Activated naive CD4-positive, alpha-beta T cell treated with anti-CD3 and anti-CD28 coated beads, Interleukin-2, amount 50 U/mL, for 72 hours (primary cell): ENCODE measurements at places on chromosomes 12 and 14. TPM values are rescaled to one million over a fixed set of nuclear protein-coding genes. Genes with fewer than 3 reads are reported as not detected.

The SIX1 gene
- not detected for total RNA-seq

The ZNF605 gene
- total RNA-seq, result 9.9 TPM

The HOXC6 gene
- total RNA-seq, result not detected

The IKZF4 gene
- total RNA-seq, result 17.0 TPM

The TGFB3 gene
- total RNA-seq, result 2.8 TPM

The TPPP2 gene
- not detected for total RNA-seq

The SSPN gene
- total RNA-seq, result not detected
